NCI-H510A treated with DMSO at 0.1 percent for 48 hours (cell line): ENCODE measurements at places on chromosomes 3 and 15.
A peak's percentile ranks its signal among the peaks of the same experiment; 100 is the strongest.

DNA sequence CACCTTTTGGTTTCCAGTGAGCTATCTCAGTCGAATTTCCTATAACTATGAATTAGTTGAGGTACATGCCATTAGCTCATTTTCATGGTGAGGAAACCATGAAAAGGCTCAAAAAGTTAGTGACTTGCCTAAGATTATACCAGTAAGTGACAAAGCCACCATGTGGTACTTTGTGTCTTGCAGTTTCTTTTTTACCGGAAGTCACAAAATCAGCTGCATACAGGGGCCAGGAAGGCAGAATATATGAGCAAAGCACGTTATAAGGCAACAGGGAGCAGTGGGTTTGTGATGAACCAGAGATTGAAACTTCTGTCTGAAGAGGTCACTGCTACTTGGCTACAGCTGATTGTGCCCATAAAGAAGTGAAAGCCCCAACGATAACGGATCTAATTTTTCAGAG lies 50.3 kb downstream of the CMTM8 start:
- DNase-seq, result no peak

- DNase-seq, result peak; percentile 16
Observed at GRCh38 chr15:91853948-91854638, 585 bp downstream of the SLCO3A1 start.

DNA sequence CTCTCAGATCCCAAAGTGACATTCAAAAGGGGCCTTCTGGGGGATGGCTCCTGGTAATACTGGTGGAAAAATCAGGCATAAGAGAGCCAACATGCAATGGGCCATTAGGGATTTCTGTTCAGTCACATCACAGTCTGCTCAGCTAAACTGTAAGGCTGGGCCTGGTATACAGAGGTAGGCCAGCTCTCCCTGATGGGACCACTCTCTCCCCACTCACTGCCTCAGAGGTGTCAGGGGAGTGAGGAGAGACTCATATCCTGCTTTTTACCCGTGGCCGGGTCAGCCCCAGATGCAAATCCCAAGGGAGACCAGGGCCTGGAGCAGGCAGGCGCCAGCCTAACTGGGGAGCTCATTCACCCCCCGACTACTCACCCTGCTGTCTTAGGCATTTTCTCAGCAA lies 48.1 kb upstream of the TPM1 start:
- no peak for DNase-seq

- no peak for DNase-seq
Observed at GRCh38 chr3:50885070-50885850, 210.5 kb downstream of the DOCK3 start.

- peak; percentile 79 for DNase-seq
Observed at GRCh38 chr15:82105451-82106215, 59.8 kb upstream of the MEX3B start.

DNA sequence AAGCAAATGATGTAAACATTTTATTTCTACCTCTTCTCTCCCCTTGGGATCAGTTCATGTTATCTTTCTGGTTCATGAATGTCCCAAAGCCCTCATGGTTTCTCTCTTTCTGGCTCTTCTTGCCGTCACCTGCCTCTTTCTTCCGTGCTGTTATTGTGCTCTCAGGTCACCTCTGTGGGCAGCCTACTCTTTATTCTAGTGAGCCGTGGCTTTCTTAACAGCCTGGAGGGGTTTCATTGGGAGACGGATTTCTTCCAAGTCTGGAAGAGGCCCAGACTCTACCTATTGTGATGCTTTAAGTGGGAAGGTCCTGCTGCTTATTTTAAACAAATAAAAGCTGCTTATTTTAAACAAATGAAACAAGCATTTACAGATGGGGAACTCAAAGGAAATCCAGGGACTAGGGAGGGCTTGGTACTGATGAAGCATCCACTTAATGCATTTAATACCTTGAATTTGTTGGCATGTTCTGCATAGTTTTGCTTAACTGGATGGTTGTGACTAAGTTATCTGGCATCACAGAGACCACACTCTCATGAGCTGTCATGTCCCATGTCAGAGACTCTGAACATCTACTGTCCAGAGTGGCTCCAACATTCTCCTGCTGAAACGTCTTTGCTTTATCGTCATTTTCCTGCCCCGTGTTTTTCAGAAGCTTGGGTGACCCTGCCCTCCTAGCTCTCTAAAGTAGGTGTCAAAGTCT lies 443.3 kb downstream of the GABRG3 start:
- DNase-seq, result no peak

- no peak for DNase-seq
Observed at GRCh38 chr3:158451405-158452055, 119.5 kb upstream of the MLF1 start.

DNA sequence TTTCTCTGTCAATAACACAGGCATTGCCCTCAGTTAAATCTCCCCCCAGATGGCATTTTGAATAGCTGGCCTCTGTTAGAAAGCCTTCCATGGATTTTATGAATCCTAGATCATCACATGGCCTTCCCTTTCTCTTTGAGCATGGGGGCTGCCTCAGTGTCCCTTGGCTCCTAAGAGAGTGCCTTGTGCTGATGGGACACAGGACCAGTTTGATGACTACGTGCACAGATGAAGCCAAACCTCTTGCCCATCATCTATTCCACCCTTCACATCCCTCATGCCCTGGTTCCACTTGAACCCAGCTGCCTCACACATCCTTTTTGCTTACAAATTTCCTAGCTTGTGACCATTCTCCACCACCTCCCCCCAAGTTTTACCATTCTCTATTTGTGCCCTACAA lies 12.9 kb downstream of the TGFBR2 start:
- no peak for DNase-seq

- no peak for DNase-seq
Observed at GRCh38 chr15:89660556-89660955, 5.3 kb upstream of the KIF7 start.

DNA sequence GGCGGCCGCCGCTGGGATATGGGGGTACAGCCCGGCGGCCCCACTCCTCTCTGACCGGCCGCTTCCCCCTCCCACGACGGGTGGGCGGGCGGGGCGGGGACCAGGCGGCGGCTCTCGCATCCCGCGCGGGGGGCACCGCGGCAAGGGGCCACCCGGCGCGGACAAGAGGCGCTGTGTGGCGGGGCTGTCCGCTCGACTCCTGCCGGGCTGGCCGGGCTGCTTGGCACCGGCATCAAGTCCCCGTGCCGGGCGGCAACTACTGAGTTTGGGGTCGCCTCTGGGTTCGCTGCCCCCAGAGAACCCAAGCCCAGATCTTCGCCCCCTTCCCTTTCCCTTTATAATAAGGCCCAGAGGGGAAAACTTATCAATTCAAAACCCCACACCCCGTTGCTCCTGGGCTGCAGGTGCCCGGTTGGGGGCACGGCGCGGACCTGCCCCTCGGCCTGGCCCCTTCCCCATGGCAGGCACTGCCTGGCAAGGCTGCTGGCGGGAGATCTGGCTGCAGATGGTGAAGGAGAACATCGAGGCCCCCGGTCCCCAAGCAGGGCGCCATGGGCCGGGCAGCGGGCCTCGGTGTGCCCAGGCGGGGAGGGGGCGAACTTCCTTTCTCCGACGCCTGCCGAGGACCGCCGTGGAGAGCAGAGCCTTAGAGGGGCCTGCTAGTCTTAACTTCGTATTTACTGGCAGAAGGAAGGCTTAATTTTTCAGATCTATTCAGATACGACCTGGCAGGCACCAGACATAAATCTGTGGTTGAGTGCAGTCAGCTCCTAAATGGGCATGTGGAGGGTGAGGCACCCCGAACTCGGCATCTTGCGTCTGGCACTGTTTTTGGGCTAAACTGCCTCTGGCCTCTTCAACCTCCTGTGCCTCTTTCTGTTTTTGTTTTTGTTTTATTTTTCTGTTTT lies 911 bp downstream of the APBA2 start:
- DNase-seq, result no peak

DNA sequence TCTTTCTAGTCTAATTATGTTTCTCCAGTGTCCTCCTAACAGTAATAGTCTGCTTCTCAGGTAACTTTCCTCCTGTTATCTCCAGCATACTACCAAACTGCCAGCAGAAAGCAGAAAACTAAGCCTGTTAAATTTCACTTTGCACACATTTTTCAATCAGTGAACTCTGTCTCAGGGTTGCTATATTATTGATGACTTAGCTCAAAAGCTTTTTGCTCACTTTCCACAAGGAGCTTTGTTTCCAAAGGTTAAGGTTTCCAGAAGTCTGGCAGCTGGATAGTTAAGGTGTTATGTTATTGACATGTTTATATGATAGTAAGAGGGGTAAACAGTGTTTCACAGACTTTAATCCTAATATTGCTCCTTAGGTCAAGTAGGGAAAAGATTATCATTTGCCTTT lies 5.1 kb downstream of the TRPM7 start:
- no peak for DNase-seq

GRCh38 chr15:77071305-77072223 lies 655 bp upstream of the TSPAN3 start:
- DNase-seq, result no peak

DNA sequence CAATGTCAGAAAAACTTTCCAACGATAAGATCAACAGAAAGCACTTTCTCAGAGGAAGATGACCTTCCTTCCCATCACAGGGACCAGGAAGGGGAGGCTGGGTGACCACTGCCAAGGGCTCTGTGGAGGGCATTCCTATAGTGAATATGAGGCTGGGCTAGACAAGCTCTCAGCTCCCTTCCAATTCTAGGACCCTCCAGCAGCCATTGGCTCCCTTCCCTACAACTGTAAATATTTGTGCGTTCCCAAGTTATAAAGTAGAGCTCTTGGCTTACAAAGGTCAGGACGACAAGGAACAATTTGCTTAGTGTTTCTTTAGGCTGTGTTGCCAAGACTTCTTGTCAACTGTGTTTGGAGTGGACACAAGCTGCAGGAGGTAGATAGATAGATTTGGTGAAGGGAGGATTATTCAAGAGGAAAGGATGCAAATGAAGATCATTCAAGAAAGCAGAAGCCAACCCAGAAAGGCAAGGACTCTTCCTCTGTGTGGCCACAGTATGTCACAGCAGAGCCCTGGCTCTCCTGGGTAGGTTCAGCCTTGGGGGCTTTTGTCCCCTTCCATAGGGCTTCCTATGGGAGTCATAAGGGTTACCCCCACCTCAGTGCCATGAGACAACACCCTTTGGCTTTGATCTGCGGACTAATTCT lies 223.6 kb upstream of the TLE3 start:
- no peak for DNase-seq

DNA sequence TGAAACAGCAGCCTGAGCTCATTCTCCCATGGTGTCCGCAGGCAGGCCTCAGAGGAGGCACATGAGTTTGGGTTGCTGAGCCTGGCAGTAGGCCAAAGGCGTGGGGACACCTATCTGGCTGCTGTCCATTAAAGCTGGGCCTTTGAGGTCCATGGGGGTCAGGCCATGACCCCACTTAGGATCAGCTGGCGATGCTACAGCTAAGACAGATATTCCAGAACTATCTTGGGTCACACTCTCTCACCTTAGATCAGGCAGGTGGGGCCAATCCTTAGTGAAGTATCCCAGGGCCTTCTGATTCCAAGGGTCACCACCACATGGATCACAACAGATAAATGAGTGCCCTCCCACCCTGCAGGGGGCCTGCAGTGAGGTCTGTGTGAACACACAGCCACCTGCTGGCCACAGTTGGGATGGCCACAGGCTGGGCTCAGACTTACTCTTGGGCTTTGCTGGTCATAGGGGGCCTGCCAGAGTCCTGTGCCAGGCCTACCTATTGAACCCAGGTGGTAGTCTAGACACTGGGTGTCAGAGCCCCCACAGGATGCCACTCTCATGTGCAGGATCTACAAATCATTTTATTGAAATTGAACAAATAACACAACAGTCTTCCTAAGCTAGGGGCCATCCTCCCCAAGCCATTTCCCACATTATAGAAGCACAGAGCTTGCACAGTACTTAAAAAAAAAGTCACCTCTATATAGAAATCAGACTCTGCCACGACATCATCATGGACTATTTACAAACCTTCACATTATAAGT lies 2.0 kb upstream of the HYAL2 start:
- peak; percentile 49 for DNase-seq

GRCh38 chr3:17141699-17142098 lies 256.9 kb downstream of the PLCL2 start:
- DNase-seq, result no peak

DNA sequence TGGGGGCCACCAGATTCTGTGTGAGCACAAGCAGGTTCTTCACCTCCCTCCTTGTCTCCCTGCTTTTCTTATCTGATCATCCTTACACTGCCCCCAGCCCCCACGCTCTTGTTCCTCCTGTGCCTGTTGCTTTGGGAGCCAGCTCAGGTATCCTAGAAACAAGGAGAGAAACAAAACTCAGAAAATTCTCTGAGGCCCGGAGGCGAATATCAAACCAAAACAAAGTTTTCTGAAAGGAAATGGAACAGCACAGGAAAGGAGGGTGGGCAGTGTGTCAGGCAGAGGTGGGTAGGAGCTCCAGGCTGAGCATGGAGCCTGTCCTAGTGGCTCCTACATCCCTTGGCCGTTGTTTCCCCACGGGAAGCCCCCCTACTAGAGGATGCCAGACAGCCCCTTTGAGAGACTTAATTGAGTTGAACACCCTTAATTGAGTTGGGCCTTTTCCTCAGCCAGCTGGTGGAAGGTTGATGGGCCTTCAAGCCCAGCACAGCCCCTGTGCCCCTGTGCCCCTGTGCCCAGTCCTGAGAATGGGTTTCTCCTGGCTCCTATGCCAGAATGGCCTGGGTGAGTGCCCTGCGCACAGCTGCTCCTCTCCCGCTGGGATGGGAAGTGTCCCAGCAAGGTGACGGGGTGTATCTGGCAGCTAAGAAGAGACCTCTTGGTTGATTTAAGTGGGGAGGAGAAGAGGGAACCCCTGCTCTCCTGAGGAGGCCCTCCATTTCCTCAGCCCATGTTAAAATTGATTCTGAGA lies 22.8 kb upstream of the JMJD7 start:
- DNase-seq, result no peak

DNA sequence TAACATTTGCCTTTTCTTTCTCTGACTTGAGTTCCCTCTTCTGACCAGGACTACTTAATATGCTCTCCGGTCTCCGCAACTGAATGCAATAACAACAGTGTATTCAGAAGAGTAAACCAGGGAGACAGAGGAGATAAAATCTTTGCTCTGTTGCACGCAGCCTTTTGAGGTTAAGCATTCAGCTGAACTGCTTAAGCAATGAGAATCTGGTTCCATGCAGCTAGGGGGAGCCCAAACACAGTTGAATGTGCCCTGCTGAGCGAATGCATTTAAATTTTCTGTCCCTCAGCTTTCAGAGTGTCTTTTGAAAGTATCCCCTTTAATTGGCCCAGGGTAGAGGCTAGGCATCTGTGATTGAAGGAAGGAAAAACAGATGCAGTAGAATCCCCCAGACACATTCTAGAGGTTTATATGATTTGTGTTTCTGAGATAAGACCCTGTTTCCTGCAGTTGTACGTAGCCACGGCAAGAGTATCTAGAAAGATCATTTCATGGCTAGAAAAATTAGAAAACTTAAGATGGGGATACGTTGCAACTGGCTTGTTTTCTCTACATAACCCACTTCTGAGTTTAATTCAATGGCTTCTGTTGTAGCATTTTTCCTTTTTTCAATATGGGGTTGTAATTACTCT lies 309.6 kb downstream of the TUSC7 start:
- peak; percentile 58 for DNase-seq

DNA sequence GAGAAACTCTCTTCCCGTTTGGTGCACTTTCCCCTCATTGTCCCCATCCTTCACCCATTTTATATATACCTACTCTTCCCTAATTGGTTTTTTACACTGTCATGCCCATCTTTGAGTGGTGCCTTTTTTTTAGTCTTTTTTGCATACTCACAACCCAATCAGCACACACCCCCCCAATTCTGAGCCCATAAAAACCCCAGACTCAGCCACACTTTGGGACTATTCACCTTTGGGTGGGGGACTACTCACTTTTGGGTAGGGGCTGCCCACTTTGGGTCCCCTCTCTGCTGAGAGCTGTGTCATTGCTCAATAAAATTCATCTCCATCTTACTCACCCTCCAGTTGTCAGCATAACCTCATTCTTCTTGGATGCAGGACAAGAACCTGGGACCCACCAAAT lies 30.1 kb upstream of the MTMR14 start:
- DNase-seq, result no peak
